Ureter (tissue), 1 donor: ENCODE measurements at places on chromosomes 5 and 9. TPM values are rescaled to one million over a fixed set of nuclear protein-coding genes. Genes with fewer than 3 reads are reported as not detected.

The EDIL3 gene
- total RNA-seq: 6.8 TPM

The NAIP gene
- 30.5 TPM for total RNA-seq

The FAM219A gene
- total RNA-seq: 22.3 TPM

The SURF4 gene
- total RNA-seq: 128 TPM

The ADAMTS13 gene
- 3.5 TPM for total RNA-seq

The RHOBTB3 gene
- total RNA-seq: 102 TPM

The NIPAL4 gene
- total RNA-seq: 49.8 TPM

The CDX1 gene
- not detected for total RNA-seq

The SLC26A2 gene
- 20.9 TPM for total RNA-seq

The SLC1A3 gene
- 33.4 TPM for total RNA-seq

The CD72 gene
- 2.0 TPM for total RNA-seq

The ZBED3 gene
- total RNA-seq: 14.7 TPM

The FUBP3 gene
- 58.4 TPM for total RNA-seq

The PCDHA9 gene
- total RNA-seq: 0.34 TPM

The FOXD4L6 gene
- total RNA-seq: not detected

The GFRA3 gene
- 0.60 TPM for total RNA-seq

The PCDHGB4 gene
- total RNA-seq: 8.0 TPM

The PAEP gene
- total RNA-seq: not detected

The SPINK7 gene
- not detected for total RNA-seq

The RASGRF2 gene
- 11.7 TPM for total RNA-seq

The OLFM1 gene
- 47.8 TPM for total RNA-seq

The TTF1 gene
- total RNA-seq: 13.1 TPM

The PRLR gene
- total RNA-seq: 6.2 TPM

The GADD45G gene
- 6.2 TPM for total RNA-seq

The TMC1 gene
- total RNA-seq: 3.5 TPM

The SHISAL2B gene
- not detected for total RNA-seq

The ADRB2 gene
- total RNA-seq: 5.7 TPM

The GSN gene
- 510 TPM for total RNA-seq

The FGD3 gene
- 55.4 TPM for total RNA-seq

The SLC28A3 gene
- 4.9 TPM for total RNA-seq

The TMEM215 gene
- not detected for total RNA-seq

The ACTL7A gene
- total RNA-seq: not detected

The BHMT2 gene
- 18.3 TPM for total RNA-seq

The SNCAIP gene
- total RNA-seq: 3.3 TPM

The LURAP1L gene
- total RNA-seq: 6.6 TPM

The EIF4E1B gene
- total RNA-seq: not detected

The PHF2 gene
- 34.6 TPM for total RNA-seq

The TOMM5 gene
- total RNA-seq: 72.7 TPM

The PRRX2 gene
- total RNA-seq: 6.5 TPM

The GRIN3A gene
- 0.05 TPM for total RNA-seq

The SMIM33 gene
- total RNA-seq: not detected

The ERCC8 gene
- 12.2 TPM for total RNA-seq

The IFNK gene
- not detected for total RNA-seq

The SLC23A1 gene
- 0.65 TPM for total RNA-seq

The ITGA2 gene
- 40.5 TPM for total RNA-seq

The C9orf50 gene
- not detected for total RNA-seq

The TNFSF8 gene
- 1.5 TPM for total RNA-seq

The IL12B gene
- total RNA-seq: not detected

The SOWAHA gene
- total RNA-seq: 6.8 TPM

The RETREG1 gene
- total RNA-seq: 5.9 TPM

The MORN5 gene
- 1.4 TPM for total RNA-seq

The RMRP gene
- 3,373 TPM for total RNA-seq

The FAM163B gene
- total RNA-seq: not detected

The GKAP1 gene
- total RNA-seq: 9.5 TPM

The GPX8 gene
- 20.2 TPM for total RNA-seq

The EQTN gene
- 0.44 TPM for total RNA-seq

The OSMR gene
- 57.1 TPM for total RNA-seq

The SNCB gene
- total RNA-seq: not detected
